ENCODE measurements at places on chromosomes 4 and X.

DNA sequence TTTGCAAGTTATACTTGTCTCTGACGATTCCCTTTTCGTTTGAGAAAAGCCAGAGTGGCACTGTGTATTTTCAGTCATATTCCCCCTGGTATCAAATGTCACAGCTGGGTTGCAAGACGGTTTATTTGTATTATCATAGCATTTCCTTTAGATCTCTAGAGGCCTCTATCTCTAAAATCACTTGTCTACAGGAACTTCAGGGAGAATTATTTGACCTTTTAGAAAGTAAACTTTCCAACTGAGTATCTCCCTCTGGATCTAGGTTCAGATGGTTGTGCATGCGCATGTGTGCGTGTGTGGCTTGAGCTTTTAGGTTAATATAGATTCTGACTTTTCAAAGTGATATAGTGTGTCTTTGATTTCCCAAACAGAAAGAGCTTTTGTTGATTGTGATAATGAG is 15.1 kb upstream of the TAB3 start:
- no peak for DNase-seq
- no peaks in the 10 kb centered on the region for H3K27me3 ChIP-seq
- no peak overlapping the region for H3K27ac ChIP-seq
- no peaks in the 10 kb centered on the region for H3K36me3 ChIP-seq

DNA sequence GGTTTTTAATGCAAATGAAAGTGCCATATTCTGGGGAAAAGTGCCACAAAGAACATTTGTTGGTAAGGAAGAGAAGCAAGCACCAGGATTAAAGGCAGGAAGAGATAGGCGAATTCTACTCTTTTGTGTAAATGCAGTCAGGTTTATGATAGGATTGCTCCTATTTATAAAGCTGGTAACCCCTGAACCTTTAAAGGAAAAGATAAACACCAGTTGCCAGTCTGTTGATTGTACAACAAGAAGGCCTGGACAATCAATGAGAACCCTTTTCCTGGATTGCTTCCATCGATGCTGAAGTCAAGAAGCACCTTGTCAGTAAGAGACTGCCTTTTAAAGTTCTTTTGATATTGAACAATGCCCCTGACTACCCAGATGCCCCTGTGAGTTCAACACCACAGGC is 158.1 kb upstream of the NRK start:
- no peak for DNase-seq
- no peak overlapping the region for H3K27ac ChIP-seq
- H3K27me3 ChIP-seq, result no peaks in the 10 kb centered on the region
- H3K4me1 ChIP-seq, result no peaks in the 10 kb centered on the region
- H3K4me3 ChIP-seq, result no peak overlapping the region
- no peaks in the 10 kb centered on the region for H3K36me3 ChIP-seq

DNA sequence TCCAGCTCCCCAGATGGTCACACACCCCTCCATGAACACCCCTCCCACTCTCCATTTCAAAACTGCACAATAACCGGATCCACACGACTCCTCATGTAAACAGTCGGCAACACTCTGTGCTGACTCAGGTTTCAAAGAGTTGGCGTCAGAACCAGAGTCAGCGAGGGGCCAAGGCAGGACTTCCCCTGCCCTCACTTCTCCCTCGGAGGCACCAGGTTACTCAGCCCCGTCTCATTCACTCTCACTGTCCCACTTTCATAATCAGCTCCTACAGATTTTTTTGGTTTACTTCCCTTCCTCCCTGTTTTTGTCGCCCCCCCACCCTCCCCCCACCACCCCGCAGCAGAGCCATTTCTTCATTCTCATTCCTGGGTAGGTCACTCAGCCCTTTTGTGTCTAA is 2.7 kb upstream of the TIMP1 start:
- H3K36me3 ChIP-seq, result no peaks in the 10 kb centered on the region
- no peak overlapping the region for H3K4me3 ChIP-seq
- peaks cover 30% of the 10 kb centered on the region for H3K4me1 ChIP-seq
- H3K27me3 ChIP-seq, result no peaks in the 10 kb centered on the region
- H3K27ac ChIP-seq, result no peak overlapping the region
- peak; percentile 36 for DNase-seq

DNA sequence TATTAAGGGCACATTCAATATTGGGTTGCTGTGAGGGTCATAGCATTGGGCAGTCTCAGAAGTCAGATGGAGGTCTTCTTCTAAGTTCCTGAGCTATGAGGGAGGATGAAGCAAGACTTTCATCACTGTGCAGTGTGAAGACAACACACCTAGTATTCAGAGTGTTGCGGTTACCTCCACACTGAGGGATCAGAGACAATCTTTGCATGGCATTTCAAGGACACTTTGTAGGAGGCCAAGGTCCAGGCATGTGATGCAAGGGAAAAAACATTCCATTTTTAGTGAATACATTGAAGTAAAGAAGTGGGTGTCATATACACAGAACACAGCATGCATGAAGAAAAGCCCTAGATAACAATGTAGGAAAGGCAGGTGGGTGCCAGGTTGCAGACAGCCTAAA is 481.2 kb upstream of the DIPK2B start:
- no peaks in the 10 kb centered on the region for H3K4me1 ChIP-seq
- no peaks in the 10 kb centered on the region for H3K27me3 ChIP-seq

DNA sequence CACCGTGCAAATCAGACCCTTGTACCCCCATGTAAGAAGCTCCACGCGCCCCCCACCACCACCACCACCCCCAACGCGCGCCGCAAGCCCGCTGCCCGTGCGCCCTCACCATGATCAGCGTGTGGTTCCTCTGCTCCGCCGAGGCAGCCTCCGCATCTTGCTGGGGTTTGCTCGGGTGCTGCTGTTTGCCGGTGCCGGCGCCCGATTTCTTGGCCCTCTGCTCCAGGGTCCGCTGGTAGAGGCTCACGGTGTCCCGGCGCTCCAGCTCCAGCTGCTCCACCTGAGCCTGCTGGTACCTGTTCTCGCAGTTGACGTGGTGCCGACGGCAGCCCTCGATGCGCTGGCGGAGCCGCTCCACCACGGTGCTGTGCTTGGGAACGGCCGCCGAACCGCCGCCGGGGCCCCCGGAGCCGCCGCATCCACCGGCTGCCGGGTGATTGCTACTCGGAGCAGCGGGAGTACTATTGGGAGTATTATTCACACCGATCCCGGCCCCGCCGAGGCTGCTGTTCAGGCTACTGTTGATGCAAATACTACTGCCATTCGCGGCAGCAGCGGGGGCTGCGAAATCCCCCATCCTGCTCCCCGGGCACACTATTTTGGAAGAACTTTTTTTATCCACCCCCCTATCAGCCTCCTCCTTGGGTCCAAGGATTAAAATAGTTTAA is 1.1 kb downstream of the MAML3 start:
- H3K4me1 ChIP-seq, result peaks cover 37% of the 10 kb centered on the region
- DNase-seq, result peak; percentile 67
- no peaks in the 10 kb centered on the region for H3K27me3 ChIP-seq
- H3K36me3 ChIP-seq, result no peaks in the 10 kb centered on the region

DNA sequence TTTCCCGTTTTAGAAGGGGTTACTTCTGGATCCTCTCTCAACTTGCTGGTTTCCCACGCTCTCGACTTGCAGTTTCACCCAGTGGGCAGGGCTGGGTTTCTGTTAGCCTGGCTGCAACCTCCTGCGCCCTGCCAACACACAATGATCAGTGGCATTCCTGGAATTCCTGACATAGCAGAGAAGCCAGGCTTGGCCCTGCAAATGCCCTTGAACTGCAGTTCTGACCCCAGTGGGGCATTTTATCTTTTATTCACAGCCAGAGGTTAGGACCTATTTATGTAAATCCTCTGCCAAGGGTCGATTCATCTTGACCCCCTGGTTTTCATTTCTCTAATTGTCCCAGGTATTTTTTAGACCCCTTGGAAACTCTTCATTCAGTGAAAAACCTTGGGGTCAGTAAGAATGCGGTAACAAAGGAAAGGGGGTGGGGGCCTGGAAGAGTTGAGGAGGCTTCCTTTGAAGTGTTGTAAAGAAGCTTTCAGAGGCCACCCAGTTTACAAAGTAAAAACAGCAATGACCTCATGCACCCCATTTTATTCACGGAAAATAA is 217.6 kb downstream of the ZNF674 start:
- H3K27ac ChIP-seq, result no peak overlapping the region
- no peaks in the 10 kb centered on the region for H3K36me3 ChIP-seq
- no peak for DNase-seq
- no peak overlapping the region for H3K4me3 ChIP-seq
- no peaks in the 10 kb centered on the region for H3K27me3 ChIP-seq
- no peaks in the 10 kb centered on the region for H3K4me1 ChIP-seq

GRCh38 chr4:37882665-37883296 is 8.1 kb upstream of the TBC1D1 start:
- H3K4me1 ChIP-seq, result no peaks in the 10 kb centered on the region
- H3K27me3 ChIP-seq, result no peaks in the 10 kb centered on the region
- H3K4me3 ChIP-seq, result no peak overlapping the region
- H3K36me3 ChIP-seq, result no peaks in the 10 kb centered on the region

GRCh38 chrX:2715066-2715600 is 24.0 kb downstream of the CD99 start:
- H3K27me3 ChIP-seq, result no peaks in the 10 kb centered on the region
- H3K4me3 ChIP-seq, result no peak overlapping the region
- peaks cover 56% of the 10 kb centered on the region for H3K36me3 ChIP-seq
- peaks cover 19% of the 10 kb centered on the region for H3K4me1 ChIP-seq
- H3K27ac ChIP-seq, result no peak overlapping the region

GRCh38 chr4:108850219-108850649 is 87.4 kb upstream of the ETNPPL start:
- DNase-seq, result no peak
- H3K27me3 ChIP-seq, result no peaks in the 10 kb centered on the region
- H3K4me3 ChIP-seq, result no peak overlapping the region
- H3K36me3 ChIP-seq, result no peaks in the 10 kb centered on the region

DNA sequence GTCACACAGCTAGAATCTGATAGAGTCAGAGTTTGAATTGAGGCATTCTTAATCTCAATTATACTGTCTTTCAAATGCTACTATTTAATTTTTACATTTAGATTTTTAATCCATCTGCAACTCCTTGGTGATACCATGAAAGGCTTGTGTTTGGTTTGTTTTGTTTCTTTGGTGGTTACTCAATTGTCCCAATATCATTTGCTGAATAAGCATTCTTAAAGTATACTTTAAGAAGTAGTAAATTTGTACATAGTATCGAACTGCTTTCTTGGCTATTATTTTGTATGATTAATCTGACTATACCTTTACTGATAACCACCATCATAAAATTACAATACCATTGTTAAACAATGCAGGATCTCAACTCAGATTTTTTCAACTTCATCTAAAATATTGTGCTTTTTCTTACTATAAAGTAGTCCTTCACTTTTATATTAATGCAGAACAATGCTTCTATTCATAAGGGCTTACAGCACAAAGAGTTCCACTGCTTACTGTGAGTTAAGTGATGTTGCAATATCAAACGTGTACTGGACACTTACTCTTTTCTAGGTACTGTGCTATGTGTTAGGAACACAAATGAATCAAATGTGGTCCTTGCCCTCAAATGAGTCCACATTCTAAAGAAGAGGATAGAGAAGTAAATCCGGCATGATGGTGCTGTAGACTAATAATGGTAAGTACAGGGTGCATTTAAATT is 111.2 kb upstream of the GRIA3 start:
- no peaks in the 10 kb centered on the region for H3K27me3 ChIP-seq
- DNase-seq, result no peak
- H3K36me3 ChIP-seq, result no peaks in the 10 kb centered on the region

DNA sequence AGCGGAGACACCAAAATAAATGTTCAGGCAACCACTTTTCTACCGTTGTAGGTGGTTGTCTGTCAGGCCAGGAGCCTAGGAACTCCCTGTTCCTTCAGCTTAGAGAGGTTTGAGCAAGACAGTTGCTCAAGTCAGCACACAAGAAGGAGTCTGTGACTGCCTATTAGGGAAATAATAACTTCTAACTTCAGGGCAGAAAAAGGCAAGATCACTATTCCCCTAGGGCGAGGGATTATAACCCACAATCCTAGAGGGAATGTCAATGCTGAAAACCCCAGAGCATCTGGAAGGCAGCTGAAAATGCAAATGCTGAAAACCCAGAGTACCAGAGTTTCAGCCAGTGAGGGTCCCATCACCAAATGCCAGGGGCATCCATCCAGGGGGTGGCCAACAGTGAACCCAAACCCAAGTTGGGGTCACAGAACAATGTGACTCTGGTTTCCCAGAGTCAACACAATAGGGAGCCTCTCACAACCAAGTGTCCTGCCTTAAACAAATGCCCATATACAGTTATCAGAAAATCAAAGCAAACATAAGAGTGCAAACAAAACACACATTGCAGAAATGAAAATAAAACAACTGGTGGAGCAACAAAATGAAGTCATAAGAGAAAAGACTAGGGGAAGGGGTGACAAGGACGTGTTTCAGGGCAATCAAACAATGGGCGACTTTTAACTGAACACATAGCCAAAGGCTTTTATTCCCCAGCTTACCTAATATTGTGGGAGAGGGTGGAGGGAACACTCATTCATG is 27.6 kb downstream of the MORF4L2 start:
- DNase-seq, result no peak
- no peak overlapping the region for H3K27ac ChIP-seq
- H3K36me3 ChIP-seq, result no peaks in the 10 kb centered on the region

- H3K27me3 ChIP-seq, result peaks cover 8% of the 10 kb centered on the region
- H3K36me3 ChIP-seq, result no peaks in the 10 kb centered on the region
- peak overlapping the region; percentile 38 for H3K4me3 ChIP-seq
- DNase-seq, result peak; percentile 1
- no peak overlapping the region for H3K27ac ChIP-seq
Measured at GRCh38 chrX:106802063-106802387, 448 bp upstream of the TBC1D8B start.

DNA sequence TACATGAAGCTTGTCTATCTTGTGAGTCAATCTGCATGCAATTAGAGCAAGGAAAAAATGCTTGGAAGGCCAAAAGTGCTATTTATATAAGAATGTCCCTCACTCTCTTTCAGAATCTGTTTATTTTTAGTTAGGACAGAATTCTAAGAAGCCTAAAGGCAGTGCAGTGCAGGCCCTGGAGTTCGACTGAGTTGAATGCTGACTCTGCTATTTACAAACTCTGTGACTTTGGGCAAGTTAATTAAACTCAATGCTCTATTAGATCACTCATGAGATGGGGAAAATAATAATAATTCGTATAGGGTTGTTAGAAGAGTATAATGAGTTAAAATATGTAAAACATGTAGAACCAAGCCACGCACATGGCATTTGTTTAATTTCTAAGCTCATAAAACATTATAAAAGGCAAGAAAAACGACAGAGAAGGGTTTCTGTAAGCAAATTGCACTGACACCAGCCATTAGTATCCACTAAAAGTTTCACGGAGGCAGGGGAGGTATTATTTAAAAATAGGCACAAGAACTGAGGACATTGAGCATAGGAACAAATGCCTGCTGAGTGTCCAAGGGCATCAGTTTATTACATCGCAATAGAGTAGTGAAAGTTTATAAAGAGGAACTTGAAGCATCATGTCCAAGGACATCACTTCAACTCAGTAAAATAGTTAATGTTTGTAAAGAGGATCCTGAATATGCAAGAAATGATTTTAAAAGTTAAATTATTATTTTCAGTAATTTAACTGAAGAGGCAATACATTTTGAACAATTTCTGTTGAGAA is 115.0 kb upstream of the INPP4B start:
- DNase-seq, result no peak
- no peak overlapping the region for H3K4me3 ChIP-seq
- H3K4me1 ChIP-seq, result no peaks in the 10 kb centered on the region
- H3K27me3 ChIP-seq, result no peaks in the 10 kb centered on the region

GRCh38 chrX:136259543-136259942 is 8.3 kb upstream of the MAP7D3 start:
- no peaks in the 10 kb centered on the region for H3K27me3 ChIP-seq
- H3K4me1 ChIP-seq, result peaks cover 9% of the 10 kb centered on the region
- H3K36me3 ChIP-seq, result no peaks in the 10 kb centered on the region
- H3K27ac ChIP-seq, result no peak overlapping the region

Data from natural killer cell (primary cell).